ENCODE measurements at places on chromosomes 13 and 19.

DNA sequence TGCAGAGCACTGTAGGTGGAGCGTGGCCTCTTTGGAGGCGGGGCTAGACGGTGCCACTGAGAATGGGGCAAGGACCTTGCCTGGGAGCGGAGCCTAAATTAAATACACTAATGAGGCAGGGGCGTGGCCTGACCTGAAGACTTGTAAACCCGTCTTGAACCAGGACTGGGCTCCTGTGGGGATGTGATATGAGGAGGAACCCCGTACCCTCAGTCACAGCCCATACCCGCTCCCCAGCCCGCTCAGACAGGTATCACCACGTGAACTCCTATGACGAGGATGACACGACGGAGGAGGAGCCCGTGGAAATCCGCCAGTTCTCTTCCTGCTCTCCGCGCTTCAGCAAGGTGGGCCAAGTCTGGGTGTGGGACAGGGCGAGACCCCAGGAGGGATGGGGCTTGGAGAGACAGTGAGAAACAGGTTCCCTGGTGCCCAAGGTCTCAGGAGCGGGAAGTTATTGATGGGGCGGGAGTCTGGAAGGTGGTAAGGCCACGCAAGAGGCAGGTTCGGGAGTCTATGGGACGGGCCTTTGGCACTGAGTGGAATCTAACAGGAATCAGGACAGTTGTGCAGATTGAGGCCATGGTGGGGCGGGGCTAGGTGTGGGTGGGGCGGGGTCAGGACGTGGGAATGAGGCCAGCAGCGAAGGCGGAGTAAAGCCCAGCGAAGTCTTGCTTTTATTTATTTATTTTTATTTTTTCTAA lies 14.7 kb downstream of the DNASE2 start:
- DNase-seq, result no peak

- no peak for DNase-seq
Measured at GRCh38 chr13:93774506-93774905, 547.9 kb downstream of the GPC6 start.

DNA sequence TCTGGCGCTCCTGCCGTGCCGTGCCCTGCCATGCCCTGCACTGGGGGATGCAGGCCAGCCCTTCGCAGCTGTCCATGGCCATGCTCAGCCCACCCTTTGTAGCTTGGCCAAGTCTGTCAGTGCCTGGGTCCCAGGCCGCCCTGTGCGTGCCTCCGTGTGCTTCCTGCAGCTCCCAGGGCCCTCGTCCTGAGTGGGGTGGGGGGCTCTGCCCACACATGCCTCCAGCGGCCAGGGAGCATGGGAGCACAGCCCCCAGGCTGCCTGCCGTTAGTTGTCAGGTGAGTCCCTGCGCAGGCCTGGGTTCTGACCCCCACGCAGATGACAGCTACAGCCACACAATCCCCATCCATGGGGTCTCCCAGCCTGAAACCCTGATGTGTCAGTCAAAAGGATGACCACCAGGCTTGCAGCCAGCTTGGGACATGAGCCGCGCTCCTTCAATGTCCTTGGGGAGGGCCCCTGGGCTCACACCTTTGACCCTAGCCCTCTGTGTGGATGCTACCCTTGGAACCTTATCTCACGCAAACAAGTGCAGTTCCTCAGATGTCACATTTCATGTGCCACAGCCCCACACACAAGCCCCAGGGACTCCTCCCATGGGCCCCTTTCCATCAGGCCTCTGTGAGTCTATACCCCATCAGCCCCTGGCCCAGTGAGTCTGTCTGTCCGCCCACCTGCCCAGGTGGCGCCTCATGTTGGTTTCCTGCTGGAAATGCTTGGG lies 24.5 kb downstream of the TMED1 start:
- DNase-seq, result no peak

DNA sequence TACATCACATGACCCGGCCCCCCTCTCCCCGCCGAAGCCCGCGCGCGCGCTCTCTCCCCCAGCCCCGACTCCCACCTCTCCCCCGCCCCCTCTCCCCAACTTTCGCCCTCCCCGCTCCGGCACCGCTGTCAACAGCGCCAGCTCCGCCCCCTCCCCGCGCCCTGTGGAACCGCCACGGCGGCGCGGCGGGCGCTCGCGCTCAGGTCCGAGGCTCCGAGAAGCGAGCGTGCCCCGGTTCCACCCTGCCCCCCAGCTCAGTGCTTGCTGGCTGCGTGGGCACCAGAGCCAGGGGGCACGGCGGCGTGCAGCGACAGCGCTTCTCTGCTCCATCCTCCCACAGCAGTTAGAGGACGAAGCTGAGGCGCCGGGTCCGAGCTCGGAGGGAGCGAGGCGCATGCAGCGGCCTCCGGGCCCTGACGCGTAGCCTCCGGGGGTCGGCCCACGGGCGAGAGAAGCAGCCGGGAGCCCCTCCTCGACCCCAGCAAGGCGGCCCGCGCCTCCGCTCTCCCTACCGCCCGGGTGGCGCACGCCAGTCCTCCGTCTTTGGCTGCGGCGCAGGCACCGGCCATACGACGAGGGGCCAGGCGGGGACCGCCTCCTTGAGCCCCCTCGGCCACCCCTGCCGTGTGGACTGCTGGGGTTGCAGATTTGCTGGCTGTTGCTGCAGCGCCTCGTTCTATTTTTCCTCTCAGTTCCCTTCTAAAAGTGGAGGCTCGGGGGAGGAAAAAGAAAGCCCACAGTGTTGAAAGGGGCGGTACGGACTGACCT lies 109.5 kb downstream of the KCNRG start:
- DNase-seq, result peak; percentile 87

DNA sequence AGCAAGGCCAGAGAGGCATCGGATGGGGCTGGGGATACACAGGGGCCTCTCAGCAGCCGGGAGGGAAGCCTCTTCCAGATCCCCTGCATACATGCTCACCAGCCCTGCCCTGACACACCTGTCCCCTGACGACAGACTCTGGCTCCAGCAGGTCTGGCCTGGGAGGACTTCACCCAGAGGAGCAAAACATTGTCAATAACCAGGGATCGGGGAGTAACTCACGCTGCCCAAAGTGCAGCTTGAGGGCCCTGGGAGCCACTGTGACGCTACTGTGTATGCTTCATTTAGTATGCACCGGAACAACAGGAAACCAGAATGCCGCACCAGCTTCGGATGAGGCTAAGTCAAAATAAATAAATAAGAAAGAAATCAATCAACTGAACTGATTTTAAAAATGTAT lies 12.4 kb upstream of the CD22 start:
- DNase-seq, result no peak

GRCh38 chr13:40211586-40211968 lies 454.9 kb downstream of the FOXO1 start:
- no peak for DNase-seq

- no peak for DNase-seq
Measured at GRCh38 chr13:44703371-44703770, 127.2 kb upstream of the TSC22D1 start.

DNA sequence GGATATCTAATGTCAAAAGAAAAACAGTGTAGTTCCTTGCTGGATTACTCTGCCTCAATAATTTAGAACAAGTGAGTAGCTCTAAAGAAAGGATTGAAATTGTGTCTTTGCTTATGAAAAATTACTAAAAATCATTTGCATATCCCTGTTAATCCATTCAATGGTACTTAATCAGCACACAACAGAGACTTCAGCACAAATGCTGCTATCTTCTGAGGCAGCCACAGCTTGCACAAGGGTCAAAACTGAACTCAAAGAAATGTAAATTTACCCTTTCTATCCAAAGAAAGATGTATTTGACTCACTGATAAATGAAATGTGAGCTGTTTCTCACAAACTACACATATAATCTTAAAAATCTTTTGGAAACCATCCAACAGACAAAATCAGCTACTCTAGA lies 116.2 kb downstream of the LHFPL6 start:
- no peak for DNase-seq

- DNase-seq, result no peak
Measured at GRCh38 chr13:73820285-73820684, 313.9 kb downstream of the KLF12 start.

DNA sequence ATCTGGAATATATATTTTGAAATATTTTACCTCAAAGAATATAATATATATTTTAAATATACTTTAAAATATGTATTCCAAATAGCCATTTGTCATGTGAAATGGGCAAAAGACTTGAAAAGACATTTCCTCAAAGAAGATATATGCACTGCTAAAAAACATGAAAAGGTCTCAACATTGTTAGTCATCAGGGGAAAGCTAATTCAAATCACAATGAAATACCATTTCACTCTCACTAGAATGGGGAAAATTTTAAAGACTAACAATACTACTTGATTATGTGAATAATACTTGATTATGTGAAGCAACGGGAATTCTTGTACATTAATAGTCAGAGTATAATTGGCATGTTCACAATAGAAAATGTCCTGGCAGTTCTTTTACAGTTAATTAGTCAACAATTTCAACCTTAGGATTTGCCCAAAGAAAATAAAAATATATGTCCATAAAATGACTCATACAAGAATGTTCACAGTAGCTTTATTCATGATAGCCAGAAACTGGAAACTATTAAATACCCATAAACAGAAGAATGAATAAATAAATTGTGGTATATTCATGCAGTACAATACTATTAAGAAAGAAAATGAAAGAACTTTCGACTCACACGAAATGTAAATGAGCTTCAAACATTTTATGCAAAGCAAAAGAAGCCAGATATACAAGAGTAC lies 6.8 kb upstream of the KBTBD6 start:
- DNase-seq, result no peak

GRCh38 chr13:25847145-25847544 lies 204.7 kb downstream of the SHISA2 start:
- no peak for DNase-seq

DNA sequence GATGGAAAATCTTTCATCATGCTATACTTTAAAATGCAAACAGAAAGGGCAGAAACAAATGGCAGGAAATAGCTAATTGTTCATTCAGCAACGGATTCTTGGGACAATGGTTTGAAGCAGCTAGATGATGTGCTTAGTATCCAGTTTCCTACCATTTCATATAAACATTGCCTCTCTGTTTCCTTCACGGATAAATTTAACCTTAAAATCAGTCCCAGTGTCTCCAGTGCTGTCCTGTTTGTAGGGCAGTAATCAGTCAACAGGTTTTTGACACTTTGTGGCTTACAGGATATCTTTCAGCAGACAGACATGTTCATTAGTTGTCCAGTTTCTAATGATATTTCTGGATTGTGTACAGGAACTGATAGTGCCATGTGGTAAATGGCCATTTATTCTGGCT lies 24.7 kb upstream of the RB1 start:
- no peak for DNase-seq

DNA sequence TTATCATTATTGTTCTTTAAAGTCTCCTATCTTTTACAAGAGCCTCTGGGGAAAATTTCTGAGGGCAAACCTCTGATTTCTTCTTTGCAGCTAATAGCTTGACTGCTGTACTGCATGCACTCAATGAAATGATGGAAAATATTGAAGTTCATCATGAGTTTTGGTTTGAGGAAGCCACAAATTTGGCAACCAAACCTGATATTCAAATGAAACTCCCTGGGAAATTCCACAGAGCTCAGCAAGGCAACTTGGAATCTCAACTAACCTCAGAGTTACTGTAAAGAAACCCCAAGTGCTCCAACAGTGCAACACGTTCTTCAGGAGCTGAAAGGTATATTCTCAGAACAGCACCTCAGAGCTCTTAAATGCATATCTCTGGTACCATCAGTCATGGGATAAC lies 14.2 kb upstream of the RNF6 start:
- no peak for DNase-seq

- DNase-seq, result no peak
Measured at GRCh38 chr19:478236-478903, 17.5 kb upstream of the SHC2 start.

- DNase-seq, result no peak
Measured at GRCh38 chr13:111460548-111461444, 140.4 kb downstream of the TEX29 start.

DNA sequence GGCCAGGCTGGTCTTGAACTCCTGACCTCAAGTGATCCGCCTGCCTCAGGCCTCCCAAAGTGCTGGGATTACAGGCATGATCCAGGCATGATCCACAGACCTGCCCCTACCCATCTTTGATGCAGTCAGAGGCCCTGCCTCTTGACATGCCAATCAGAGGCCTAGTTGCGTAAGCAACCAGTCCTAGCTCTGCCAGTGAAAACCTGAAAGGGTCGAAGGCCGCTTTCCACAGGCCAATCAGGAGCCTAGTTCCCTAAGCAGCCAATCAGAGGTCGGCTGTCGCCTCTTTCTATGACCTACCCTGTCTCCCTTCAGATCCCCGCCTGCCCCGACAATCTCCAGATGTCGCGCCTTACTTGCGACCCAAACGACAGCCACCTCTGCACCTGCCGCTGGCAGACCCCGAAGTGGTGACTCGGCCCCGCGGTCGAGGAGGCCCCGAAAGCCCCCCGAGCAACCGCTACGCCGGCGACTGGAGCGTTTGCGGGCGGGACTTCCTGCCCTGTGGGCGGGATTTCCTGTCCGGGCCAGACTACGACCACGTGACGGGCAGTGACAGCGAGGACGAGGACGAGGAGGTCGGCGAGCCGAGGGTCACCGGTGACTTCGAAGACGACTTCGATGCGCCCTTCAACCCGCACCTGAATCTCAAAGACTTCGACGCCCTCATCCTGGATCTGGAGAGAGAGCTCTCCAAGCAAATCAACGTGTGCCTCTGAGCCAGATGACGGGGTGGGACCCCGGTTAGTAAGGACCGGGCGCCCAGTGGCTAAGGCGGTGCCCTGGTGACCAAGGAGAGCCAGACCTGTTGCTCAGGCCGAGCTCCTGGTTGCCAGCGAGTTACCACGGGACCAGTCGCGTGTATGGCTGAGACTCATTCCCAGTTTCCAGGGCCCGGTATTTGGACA lies 6.3 kb downstream of the SYDE1 start:
- DNase-seq, result no peak
